ENCODE measurements at places on chromosomes 7 and 10.

- no peak for DNase-seq
Measured at GRCh38 chr10:7853890-7854289, 35.6 kb downstream of the TAF3 start.

- DNase-seq: no peak
Measured at GRCh38 chr7:85774986-85775385, 588.1 kb upstream of the SEMA3D start.

GRCh38 chr7:99672573-99672972 is 7.2 kb downstream of the CYP3A5 start:
- no peak for DNase-seq

DNA sequence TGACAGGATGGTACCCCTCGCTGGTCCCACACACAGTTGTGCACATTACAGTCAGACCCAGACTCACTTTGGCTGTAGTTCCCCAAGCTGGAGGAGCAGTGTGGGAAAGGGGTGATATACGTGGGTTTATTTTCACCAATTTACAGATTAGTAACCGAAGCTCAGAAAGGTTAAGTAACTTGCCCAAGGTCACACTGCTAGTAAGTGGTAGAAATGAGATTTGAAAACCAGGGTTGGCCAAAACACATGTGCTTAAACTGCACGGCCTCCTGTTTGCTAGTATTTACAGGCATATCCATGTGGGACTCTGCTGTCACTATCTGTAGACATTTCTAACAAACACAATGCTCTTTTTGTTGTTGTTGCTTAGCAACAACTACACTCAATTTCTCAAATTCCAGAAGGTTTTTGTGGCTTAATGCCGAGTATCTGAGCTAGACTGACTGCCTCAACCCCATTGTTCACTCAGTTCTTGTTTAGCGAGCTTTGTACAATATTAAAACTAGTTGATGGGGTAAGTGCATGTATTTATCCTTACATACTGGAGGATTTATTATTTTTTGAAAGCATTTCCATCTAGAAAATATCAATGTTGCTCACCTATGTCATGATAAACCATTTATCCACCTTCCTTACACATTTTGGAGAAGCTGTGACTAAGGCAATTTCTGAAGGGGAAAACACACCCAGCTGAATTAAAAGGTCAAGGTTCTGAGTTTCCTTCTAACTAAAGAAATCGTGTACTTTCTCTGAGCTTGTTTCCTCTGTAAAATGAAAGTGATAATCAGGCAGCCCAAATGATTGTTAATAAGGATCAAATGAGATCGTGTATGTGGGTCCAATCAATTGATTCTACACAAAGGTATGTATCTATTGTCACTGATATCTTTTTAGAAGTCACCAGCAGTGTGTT is 5.3 kb upstream of the TMEM139 start:
- DNase-seq: peak; percentile 87

- DNase-seq: peak; percentile 61
Measured at GRCh38 chr7:32023376-32023775, 46.8 kb downstream of the PDE1C start.

- peak; percentile 40 for DNase-seq
Measured at GRCh38 chr10:74249865-74250264, 98.8 kb downstream of the ADK start.

- no peak for DNase-seq
Measured at GRCh38 chr7:157056957-157057902, 46.8 kb upstream of the MNX1 start.

GRCh38 chr7:115066050-115066449 is 144.2 kb downstream of the MDFIC start:
- no peak for DNase-seq

GRCh38 chr7:82599895-82600294 is 156.3 kb upstream of the CACNA2D1 start:
- DNase-seq: no peak

GRCh38 chr7:2309889-2310331 is 4.3 kb downstream of the SNX8 start:
- DNase-seq: peak; percentile 80

GRCh38 chr7:149865437-149865836 is 8.3 kb upstream of the ATP6V0E2 start:
- DNase-seq: no peak

DNA sequence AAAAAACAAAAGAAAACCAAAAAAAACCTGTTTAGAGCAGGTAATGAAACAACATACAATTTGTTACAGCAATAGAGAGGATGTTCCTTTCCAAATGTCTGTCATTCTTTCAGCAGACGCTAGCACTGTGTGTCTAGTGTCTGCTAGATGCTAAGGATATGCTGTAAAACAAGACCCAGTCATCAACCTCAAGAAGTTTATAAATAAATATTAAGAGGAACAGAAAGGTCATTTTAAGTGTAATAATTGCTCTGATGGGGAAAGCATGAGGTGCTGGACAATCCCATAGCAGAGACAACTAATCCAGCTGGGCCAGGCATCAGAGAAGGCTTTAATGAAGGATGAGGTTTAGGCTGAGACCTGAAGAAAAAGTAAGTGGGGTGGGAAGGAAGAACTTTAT is 23.3 kb upstream of the ASCC1 start:
- DNase-seq: no peak

DNA sequence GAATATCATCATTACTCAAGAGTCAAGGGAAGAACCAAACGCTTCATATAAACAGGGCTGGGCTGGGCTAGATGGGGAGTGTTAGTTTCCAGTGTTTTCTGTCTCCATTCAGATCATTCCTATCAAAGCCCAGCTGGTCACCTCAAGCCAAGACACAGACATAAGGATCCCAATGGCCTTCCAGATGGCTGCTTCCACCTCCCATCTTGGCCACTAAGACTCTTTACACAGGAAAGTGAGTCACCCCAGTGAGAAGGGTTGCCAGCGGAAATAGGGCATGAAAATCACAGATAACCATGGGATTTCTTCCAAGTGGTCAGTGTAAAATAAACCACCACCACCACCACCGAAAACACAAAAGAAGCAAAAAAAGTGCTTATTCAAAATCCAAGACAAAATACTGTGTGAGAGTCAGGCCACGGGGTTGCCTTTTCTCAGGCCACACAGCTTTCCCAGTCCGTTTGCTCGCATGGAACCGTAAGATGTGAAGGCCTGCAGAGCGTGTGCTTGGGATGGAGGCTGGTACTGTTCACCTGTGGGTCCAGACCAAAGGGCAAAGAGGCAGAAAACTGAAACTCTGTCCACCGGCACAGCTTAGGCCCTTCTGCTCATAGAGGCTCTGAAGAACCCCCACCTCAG is 5.6 kb downstream of the PRSS2 start:
- DNase-seq: peak; percentile 63

- DNase-seq: no peak
Measured at GRCh38 chr7:33190688-33191304, 61.4 kb downstream of the BBS9 start.

DNA sequence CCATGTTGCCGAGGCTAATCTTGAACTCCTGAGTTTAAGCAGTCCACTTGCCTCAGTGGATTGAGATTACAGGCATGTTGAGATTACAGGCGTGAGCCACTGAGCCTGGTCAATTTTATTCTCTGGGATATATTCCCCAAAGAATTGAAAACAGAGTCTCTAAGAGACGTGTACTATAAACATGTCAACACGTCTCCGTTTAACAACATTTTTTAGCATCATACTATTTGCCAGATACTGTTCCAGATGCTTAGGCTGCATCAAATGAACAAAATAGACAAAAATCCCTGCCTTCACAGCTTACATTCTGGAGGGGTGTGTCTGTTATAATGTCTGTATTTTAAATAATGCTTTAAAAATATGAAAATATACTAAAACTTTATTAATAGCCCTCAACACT is 54.1 kb upstream of the PRKG1 start:
- peak; percentile 58 for DNase-seq

GRCh38 chr7:26183545-26184280 is 16.8 kb downstream of the HNRNPA2B1 start:
- DNase-seq: no peak

GRCh38 chr7:47546733-47547494 is 35.0 kb downstream of the TNS3 start:
- DNase-seq: no peak

- no peak for DNase-seq
Measured at GRCh38 chr10:6642876-6643275, 62.8 kb upstream of the PRKCQ start.

DNA sequence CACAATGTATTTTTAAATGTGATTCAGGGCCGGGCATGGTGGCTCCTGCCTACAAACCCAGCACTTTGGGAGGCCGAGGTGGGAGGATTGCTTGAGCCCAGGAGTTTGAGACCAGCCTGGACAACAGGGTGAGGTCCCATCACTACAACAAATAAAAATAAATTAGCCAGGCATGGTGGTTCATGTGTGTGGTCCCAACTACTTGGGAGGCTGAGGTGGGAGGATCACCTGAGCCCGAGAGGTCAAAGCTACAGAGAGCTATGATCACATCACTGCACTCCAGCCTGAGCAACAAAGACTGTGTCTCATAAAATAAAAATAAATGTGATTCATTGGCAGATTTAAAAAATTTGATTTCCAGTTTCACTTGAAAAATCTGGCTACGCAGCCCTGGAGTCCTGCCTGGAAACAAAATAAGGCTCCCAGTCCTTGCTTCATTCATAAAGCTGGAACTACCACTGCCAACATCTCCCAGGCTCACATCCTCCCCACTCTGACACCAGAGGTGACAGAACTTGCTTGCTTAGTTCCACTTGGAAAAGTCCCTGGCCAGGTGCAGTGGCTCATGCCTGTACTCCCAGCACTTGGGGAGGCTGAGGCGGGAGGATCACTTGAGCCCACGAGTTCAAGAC is 27.9 kb upstream of the SLC35G1 start:
- DNase-seq: no peak

DNA sequence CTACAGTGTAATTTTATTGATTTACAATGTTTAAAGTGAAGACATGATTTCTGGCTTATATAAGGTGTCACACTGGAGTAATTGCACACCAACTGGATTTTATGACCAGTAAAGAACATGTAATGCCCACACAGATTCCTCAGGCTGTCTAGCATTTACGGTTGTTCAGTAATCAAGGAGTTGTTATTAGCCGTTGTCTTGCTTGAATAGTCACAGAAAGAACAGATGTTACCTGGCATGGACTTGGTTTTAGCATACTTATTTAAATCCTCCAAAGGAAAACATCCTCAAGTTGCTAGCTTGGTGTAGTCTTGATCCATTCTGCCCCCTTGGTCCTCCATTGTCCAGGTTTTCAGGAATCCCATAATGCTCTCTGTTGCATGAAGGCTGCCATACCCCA is 65.8 kb downstream of the POU6F2 start:
- DNase-seq: no peak

DNA sequence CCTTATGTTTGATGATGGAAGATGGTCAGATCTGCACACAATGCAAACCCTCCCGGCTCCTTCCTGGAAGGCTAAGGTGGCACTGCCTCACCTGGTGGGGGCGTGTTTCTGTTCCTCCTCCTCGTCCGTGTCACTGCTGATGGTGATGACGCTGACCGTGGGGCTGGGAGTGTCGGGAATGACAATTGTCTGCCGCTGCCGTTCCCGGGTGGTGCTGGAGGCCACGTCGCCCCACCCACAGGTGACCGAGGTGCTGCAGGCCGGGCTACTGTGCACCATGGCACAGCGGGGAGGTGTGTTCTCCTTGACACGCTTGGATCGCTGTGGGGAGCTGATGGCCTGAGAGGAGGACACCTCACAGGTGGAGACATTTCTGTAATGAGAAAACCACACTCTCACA is 73.1 kb downstream of the CLEC2L start:
- DNase-seq: no peak

- DNase-seq: peak; percentile 29
Measured at GRCh38 chr10:68175949-68176348, 56.0 kb downstream of the ATOH7 start.

GRCh38 chr7:151085691-151086620 is at the start of gene AGAP3:
Gene AGAP3 (plus strand): TSS chr7:151086475. CDS start chr7:151086742, 267 bp downstream.
- peak; percentile 66 for DNase-seq

DNA sequence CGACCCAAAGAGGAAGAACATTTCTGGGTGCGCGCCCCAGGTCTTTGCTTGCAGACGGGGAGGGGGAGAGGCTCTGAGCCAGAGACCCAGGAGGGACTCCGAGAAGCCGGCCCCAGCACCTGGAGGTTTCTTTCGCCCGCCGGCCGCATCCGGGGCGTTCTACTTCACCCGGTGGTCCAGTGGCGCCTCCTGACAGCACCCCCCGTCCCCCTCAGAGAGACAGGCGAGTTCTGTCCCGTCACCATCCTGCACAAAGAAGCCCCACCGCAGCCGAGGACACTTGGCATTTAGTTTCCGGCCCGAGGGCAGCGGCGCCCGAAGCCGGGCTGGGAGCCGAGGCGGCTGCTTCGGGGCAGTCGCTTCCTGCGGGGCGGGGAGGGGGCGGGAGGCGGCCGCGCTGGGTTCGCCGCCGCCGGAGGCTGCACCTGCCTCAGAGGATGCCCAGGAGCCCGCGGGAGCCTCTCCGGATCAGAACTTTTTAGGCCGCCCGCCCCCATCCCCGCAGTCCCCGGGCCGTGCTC is at the start of gene TMEM178B:
Gene TMEM178B, plus strand, starts transcription at position 424 of the 521 bp plus-strand sequence.
- no peak for DNase-seq

- DNase-seq: no peak
Measured at GRCh38 chr10:79264942-79265341, 82.3 kb upstream of the PPIF start.

DNA sequence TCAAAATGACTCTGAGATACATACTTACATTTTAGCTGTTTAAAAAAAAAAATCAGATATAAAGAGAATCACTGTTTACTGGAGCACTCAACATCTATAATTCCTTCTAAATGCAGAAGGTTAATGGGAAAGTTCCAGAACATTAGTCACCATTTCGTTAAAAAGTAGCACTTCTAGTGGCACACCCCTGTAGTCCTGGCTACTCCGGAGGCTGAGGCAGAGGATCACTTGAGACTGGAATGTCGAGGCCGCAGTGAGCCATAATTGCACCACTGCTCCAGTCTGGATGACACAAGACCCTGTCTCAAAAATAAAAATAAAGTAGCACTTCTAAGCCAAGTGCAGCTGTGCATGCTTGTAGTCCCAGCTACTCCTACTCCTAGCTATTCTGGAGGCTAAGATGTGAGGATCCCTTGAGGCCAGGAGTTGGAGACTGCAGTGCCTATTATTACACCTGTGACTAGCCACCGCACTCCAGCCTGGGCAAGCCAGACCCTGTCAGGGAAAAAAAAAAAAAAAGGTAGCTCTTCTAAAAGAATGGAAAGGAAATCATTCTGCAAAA is 2.2 kb downstream of the FGFBP3 start:
- peak; percentile 31 for DNase-seq

DNA sequence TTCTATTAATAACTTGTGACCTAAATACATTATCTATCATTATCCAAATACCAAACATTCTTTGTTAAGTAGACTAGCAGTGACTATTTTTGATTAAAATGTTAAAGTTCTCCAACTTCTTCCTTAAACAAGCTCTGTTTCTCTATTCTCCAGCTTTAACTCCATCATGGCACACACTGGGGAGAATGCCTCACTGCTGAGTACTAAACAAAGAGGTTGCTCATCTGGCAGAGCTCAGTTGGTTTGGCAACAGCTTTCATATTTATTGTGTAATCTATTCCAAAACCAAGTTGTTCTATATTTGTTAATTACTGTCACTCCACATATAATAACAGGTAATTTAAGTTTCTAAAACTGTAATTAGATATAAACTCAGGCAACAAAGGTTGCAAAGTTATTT is 89.6 kb downstream of the USP6NL start:
- DNase-seq: peak; percentile 61

Measured in AG10803 (cell line).